ENCODE measurements at places on chromosomes 2 and 18. TPM values are rescaled to one million over a fixed set of nuclear protein-coding genes. Genes with fewer than 3 reads are reported as not detected.
A peak's percentile ranks its signal among the peaks of the same experiment; 100 is the strongest.

DNA sequence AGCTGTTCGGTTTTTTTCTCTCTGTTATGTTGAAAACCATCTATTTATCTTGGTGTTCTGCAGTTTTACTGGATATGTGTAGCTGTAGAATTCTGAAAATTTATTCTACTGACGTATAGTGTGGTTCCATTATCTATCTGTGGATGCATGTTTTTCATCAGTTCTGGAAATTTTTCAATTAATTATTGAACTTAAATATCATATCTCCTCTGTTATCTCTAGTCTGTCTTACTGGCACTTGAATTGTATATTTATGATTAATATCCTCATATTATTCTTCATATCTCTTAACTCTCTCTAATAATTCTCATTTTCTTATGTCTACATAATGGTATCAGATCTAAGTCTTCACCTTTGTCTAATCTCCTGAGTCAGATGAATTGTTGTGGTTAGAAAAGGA is 501.7 kb downstream of the STK39 start:
- H3K27ac ChIP-seq: no peak overlapping the region
- no peak overlapping the region for H3K4me3 ChIP-seq
- H3K36me3 ChIP-seq: no peaks in the 10 kb centered on the region
- H3K27me3 ChIP-seq: no peaks in the 10 kb centered on the region

DNA sequence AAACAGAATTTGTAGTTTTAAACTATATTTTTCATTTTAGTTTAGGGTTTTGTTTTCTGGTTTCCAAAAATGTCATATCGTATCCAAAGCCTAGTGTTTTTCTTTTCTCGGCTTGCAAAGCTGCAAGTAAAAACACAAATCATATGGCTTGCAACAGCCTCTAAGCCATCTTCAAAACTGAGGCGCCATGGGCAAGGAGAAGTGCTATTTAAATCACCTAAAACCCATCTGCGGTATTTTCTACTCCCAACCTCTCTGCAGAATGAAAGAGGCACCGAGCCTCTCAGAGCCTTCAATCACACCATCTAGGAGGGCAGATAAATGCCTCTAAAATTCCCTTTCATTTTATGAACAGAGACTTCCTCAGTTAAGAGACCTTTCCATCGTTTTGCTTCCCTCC is 25.2 kb downstream of the FECH start:
- H3K36me3 ChIP-seq: 0 out of 2 replicates have a peak, but pooled peaks cover 4% of the 10 kb centered on the region
- no peak for DNase-seq
- no peaks in the 10 kb centered on the region for H3K4me1 ChIP-seq
- H3K27ac ChIP-seq: no peak overlapping the region
- no peaks in the 10 kb centered on the region for H3K27me3 ChIP-seq
- H3K4me3 ChIP-seq: no peak overlapping the region

- no peaks in the 10 kb centered on the region for H3K36me3 ChIP-seq
Measured at GRCh38 chr18:75799449-75800330, 372.2 kb upstream of the SMIM21 start.

- no peaks in the 10 kb centered on the region for H3K36me3 ChIP-seq
- peak overlapping the region; percentile 72 for H3K4me3 ChIP-seq
- no peak for DNase-seq
Measured at GRCh38 chr2:181892799-181893435, 1.4 kb downstream of the ITPRID2 start.

GRCh38 chr2:85702172-85702571 is 8.0 kb downstream of the GNLY start:
- DNase-seq: no peak
- H3K27ac ChIP-seq: no peak overlapping the region
- H3K27me3 ChIP-seq: no peaks in the 10 kb centered on the region
- no peak overlapping the region for H3K4me3 ChIP-seq
- H3K36me3 ChIP-seq: no peaks in the 10 kb centered on the region
- no peaks in the 10 kb centered on the region for H3K4me1 ChIP-seq

DNA sequence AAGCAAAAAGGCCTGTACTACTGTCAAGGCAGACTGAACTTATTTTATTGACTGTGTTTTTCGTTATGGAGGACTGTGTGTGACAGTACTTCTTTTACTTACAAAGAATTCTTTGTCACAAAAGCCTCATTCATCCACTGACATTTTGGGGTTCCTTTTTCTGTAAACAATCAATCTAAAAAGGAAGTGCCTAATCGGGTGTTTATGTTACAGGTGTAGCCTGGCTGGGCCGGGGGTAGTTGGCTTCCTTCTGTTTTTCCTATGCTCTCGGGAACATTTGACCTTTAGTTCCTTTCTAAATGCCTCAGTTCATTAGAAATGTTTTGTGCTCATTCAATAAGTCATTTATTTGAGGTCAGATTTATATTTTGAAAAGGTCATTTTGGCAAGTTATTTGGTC is 8.3 kb downstream of the ZCCHC2 start:
- DNase-seq: no peak
- no peaks in the 10 kb centered on the region for H3K36me3 ChIP-seq
- H3K27ac ChIP-seq: no peak overlapping the region
- H3K27me3 ChIP-seq: peaks cover 2% of the 10 kb centered on the region
- no peak overlapping the region for H3K4me3 ChIP-seq

DNA sequence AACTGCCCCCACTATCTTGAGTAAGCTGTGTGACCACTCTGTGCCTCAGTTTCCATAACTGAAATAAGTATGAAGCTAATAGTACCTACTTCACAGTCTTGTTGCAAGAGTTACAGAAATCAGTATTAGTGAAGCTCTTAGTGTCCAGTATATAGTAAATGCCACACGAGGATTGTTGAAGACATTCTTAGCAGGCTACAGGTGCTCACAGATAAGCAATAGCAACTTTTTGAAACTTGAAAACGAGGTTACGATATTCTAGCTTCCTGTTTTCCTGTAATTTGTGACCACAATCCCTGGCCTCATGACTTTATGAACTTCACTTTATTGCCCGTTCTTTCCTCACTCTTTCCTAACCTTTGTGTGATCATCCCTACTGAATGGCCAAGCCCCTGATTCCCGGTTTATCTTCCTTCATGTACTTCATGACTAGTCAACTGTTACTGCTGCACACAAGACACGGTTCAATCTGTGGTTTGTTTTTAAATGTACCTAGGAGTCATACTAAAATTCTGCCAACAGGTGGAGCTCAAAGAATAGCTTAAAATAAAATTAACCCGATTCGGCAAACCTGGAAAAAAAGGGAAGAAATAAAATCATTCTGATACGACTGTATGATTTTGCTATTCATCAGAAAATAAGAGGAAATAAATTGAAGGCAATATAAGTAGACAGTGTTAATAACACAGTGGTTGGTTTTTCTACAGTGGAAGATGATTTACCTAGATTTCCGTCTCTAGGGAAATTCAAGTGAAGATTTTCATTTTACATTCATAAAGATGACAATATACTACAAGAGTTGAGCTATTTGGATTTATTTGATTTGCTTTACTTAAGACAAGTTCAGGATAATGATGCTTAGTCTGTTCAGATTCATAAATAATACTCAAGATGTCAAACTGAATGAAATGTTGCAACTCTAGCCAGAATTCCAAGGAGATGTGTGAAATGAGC is 38.1 kb upstream of the STAT1 start:
- H3K36me3 ChIP-seq: no peaks in the 10 kb centered on the region
- no peaks in the 10 kb centered on the region for H3K27me3 ChIP-seq
- no peak overlapping the region for H3K27ac ChIP-seq
- no peaks in the 10 kb centered on the region for H3K4me1 ChIP-seq
- no peak for DNase-seq

GRCh38 chr18:79405019-79405780 is 9.5 kb downstream of the NFATC1 start:
- no peaks in the 10 kb centered on the region for H3K27me3 ChIP-seq
- no peaks in the 10 kb centered on the region for H3K36me3 ChIP-seq
- DNase-seq: no peak
- H3K4me1 ChIP-seq: 0 out of 2 replicates have a peak, but pooled peaks cover 2% of the 10 kb centered on the region
- H3K4me3 ChIP-seq: no peak overlapping the region

DNA sequence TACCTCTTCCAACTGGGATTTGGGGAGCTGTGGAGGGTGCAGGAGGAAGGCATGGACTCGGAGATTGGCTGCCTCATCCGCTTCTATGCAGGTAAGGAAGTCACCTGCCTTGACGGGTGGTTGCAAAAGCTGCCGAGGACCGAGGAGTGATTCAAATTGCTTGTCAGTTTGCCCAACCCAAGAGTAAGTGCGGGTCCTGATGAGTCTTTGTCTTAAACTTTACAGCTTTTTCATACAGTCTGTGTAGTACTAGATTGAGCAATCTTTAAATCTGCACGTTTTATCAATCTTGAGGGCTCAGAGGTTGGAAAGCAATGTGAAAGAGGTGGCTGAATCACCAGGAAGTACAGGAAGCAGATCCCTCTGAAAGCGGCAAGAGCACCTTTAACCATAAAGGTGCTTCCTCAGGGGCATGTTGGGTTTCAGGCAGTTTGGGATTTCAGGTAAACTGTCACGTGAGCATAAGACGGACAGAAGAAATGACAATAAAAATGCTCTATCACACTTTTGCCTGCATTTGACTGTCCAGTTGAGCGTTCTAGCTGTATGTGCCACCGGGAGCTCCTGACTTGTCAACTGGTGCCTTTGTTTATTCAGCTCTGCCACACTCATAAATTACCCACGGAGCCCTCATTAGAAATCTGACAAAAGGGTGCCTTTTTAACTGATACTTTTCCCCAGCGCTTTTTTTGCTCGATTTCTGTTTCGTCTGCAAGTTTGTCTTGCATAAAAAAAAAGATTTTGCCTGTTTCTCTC is 2.0 kb downstream of the PHLPP1 start:
- H3K27me3 ChIP-seq: no peaks in the 10 kb centered on the region
- no peak overlapping the region for H3K27ac ChIP-seq
- peak overlapping the region; percentile 71 for H3K4me3 ChIP-seq
- DNase-seq: no peak
- H3K4me1 ChIP-seq: no peaks in the 10 kb centered on the region
- no peaks in the 10 kb centered on the region for H3K36me3 ChIP-seq

DNA sequence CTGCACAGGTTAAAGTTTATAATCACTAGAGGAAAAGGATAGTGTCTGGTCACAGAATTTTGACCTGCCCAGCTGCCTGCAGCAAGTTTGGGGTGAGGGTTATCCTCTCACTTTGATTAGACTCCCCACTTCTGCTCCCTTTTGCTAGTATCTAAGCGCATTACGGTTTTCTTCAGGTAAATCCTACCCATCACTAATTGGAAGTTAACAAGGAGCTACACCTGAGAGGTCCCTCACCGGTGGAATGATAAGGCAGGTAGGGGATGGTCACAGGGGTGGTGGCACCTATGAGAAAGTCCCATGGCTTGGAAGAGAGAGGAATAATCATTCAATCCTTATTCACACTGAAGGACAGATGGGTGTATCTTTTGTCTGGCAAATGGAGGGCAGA is 7.6 kb downstream of the BCL2 start:
- H3K36me3 ChIP-seq: no peaks in the 10 kb centered on the region
- H3K27me3 ChIP-seq: no peaks in the 10 kb centered on the region
- no peak overlapping the region for H3K4me3 ChIP-seq
- DNase-seq: no peak
- no peaks in the 10 kb centered on the region for H3K4me1 ChIP-seq

- H3K4me3 ChIP-seq: no peak overlapping the region
- DNase-seq: no peak
- H3K4me1 ChIP-seq: peaks cover 3% of the 10 kb centered on the region
- H3K27ac ChIP-seq: no peak overlapping the region
- no peaks in the 10 kb centered on the region for H3K36me3 ChIP-seq
Measured at GRCh38 chr2:62587592-62587991, 81.6 kb upstream of the TMEM17 start.

GRCh38 chr18:6607343-6607742 is 122.2 kb upstream of the ARHGAP28 start:
- H3K4me3 ChIP-seq: no peak overlapping the region
- no peaks in the 10 kb centered on the region for H3K4me1 ChIP-seq
- DNase-seq: no peak
- no peaks in the 10 kb centered on the region for H3K36me3 ChIP-seq
- no peaks in the 10 kb centered on the region for H3K27me3 ChIP-seq

- H3K27ac ChIP-seq: no peak overlapping the region
- no peaks in the 10 kb centered on the region for H3K27me3 ChIP-seq
- DNase-seq: no peak
- H3K4me3 ChIP-seq: no peak overlapping the region
Measured at GRCh38 chr2:46796843-46797625, 118.6 kb downstream of the MCFD2 start.

GRCh38 chr18:78069784-78070664 is 820.4 kb downstream of the GALR1 start:
- H3K4me1 ChIP-seq: 0 out of 2 replicates have a peak, but pooled peaks cover 2% of the 10 kb centered on the region
- no peak for DNase-seq
- H3K36me3 ChIP-seq: no peaks in the 10 kb centered on the region
- H3K27ac ChIP-seq: no peak overlapping the region

- no peaks in the 10 kb centered on the region for H3K36me3 ChIP-seq
- DNase-seq: no peak
- no peaks in the 10 kb centered on the region for H3K4me1 ChIP-seq
Measured at GRCh38 chr18:42264497-42264896, 309.5 kb downstream of the PIK3C3 start.

DNA sequence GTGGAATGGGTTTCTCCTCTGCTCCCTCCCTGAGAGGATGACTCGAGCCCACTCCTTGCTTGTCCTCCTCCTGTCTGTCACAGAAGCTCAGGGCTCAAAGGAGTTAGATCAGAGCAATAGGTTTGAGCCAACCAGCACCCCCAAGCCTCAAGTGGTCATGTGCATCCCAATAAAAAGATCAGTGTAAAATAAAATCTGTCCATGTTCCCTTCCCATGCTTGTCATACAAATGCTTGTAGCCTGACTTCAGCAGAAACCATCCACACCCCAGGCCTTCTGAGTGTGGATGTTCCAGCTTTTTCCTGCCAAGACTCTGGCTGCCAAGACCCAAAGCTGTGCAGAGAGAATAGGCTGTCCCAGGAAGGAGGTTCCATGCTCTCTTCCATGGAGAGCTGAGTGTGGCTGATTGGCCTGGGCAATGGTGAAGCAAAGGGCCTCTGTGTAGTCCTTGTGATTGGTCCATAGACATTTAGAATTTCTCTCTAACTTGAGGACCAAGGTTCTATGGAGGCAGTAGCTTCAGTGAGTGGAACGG is 67.4 kb downstream of the GYPC start:
- H3K27ac ChIP-seq: no peak overlapping the region
- no peaks in the 10 kb centered on the region for H3K4me1 ChIP-seq
- no peaks in the 10 kb centered on the region for H3K27me3 ChIP-seq
- no peaks in the 10 kb centered on the region for H3K36me3 ChIP-seq

DNA sequence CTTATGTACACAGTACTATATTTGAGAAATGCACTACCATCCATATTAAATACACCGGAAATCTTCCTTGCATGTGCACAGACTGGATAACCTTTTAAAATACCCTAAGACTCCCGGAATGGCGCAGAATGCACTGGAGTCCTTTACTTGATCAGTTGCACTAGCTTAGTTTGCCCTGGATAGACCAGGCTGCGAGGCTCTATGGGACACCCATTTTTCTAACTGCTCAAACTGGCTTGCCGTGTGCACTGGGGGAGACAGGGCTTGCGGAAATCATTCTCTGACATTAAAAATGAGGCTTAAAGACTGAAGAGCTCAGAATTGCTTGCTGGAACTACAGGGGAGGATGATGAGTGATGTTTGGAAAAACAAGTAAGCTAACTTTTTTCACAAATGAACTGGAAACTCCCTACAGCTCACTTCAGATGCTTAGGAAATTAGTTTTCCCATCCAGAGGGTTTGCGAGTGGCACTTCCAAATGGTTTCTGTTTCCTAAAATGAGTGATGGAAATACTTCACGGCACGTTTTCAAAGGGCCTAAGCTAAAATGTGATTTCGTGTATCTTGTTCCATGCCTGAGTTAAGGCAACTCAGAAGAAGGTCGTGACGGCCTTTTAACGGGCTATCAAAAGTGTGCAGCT is 2.7 kb downstream of the NCK2 start:
- H3K27me3 ChIP-seq: no peaks in the 10 kb centered on the region
- H3K27ac ChIP-seq: no peak overlapping the region
- H3K4me3 ChIP-seq: no peak overlapping the region
- no peak for DNase-seq
- peaks cover 7% of the 10 kb centered on the region for H3K4me1 ChIP-seq

Gene HNMT
- total RNA-seq: 3.6 TPM

Gene ALPI
- total RNA-seq: not detected

Gene CYTIP
- 0.23 TPM for total RNA-seq

Gene ABCG8
- total RNA-seq: not detected

Gene DYSF
- total RNA-seq: 8.5 TPM

Gene PIEZO2
- total RNA-seq: 14.7 TPM

Gene NAT8
- not detected for total RNA-seq

Data from H1 (cell line).